Body of pancreas (tissue), 4 donors: ENCODE measurements at places on chromosomes 16 and 17. TPM values are rescaled to one million over a fixed set of nuclear protein-coding genes. Genes with fewer than 3 reads are reported as not detected.

Gene CLEC3A
- total RNA-seq = not detected

- no peak for DNase-seq
These were observed 41.5 kb upstream of the TOM1L1 start for GRCh38 chr17:54859187-54859586.

DNA sequence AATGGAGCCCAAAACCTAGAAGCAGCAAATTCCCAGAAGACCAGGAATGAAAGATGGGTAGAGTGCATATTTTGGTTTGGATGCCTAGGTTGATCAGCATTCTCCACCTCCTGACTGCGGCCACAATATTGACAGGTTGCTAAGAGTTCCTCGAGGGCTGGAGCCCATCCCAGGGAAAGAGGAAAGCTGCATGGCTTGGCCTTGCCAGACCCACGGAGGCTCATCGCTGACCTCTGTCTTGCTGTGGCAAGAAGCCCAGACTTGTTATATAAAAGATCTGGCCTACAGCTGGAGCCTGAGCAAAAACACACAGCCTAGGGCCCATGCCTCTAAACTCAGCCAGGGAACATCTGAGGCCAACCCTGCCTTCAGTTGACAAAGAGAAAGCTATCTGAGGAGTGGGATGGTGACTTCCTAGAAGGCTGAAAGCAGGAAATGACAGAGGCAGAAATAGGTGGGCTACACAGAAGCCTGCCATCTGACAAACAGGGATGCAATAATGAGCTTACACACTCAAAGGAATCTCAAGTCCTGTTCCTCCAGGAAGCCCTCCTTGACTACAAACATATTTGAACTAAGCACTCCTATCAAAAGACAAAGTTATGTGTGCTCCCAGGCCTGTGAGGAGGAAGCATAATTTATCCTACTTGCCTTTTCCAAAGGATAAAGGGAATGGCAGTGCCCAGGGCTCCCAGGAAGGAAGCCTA is 22.5 kb upstream of the SLC35B1 start:
- peak; percentile 87 for DNase-seq

Gene MPP2
- total RNA-seq = 2.6 TPM

Gene GPR139
- total RNA-seq = not detected

GRCh38 chr17:1977583-1978395 is 47.3 kb downstream of the RTN4RL1 start:
- DNase-seq = no peak

DNA sequence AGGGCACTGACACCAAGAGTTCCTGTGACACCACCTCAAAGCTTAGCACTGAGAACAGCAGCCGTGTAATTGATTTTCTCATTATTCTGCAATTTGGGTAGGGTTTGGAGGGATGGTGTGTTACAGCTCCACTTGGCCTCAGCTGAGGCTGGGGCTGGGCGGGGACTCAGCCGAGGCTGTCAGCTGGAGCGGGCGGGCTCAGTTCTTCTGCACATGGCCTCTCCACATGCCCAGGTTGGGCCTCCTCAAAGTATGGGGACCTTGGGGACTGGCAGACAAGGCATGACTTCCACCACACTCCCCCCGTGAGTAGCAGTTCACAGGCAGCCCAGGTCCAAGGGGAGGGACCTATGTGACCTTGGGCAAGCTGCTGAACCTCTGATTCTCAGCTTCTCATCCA is 171.5 kb downstream of the IRF8 start:
- DNase-seq = no peak

DNA sequence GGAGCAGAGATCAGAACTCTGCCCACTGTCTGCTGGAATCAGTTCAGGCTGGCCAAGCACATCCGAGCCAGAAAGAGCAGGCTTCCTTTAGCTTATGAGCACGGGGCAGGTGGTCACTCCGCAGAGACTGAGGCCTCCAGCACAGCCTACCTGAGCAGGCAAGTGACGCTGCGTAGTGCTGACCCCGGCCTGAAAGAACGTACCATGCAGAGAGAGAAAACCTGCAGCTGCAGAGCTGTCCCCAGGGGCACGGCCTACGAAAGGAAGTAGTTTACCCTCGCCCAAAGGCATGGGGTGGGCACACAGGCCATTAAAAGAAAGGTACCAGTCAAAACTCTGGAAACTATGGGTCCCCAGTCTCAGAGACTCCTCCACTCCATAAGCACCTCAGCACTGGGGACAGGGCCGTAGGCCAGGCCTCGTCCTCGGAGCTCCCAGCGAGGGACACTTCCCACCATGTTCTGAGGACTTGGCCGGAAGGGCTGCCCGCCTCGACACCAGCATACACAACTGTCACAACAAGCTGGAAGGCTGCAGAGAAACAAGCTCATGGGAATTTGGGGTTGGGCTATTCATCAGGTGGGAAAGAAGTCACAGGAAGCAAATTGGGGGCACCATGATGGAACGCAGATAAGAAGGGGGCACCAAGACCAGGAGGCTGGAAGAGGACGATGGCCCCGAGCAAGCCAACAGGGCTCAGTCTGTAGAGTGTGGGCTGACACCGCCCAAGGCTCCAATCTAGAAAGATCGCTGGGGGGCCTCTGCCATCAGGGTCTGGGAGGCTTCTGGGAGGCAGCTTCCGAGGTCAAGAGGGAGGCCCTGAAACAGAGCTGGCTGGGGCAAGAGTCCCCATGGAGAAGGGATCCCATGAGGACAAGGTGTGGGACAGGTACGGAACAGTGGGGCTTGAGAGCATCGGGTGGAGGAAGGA is 21.2 kb downstream of the MEAK7 start:
- DNase-seq = no peak

DNA sequence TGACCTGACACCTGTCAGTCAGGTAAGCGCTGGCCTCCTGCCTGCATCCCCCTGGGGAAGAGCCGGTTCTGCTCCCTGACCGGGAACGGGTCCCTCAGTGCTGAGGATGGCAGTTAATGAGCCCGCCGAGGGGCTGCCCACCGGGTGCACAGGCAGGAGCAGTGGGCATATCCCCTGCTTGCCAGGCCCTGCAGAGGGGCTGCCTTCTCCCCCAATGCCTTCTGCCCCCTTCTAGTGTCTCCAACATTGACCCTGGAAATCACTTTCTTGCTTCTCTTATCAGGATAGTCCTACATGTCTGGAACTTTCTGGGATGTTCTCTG is 388.5 kb downstream of the SEC14L1 start:
- no peak for DNase-seq

- no peak for DNase-seq
These were observed 95.6 kb downstream of the SALL1 start for GRCh38 chr16:51055434-51055833.

Gene CDH1
- 95.3 TPM for total RNA-seq

Gene PRSS21
- 1.6 TPM for total RNA-seq

- peak; percentile 70 for DNase-seq
These were observed 441 bp downstream of the CMTM4 start for GRCh38 chr16:66695935-66696668.

DNA sequence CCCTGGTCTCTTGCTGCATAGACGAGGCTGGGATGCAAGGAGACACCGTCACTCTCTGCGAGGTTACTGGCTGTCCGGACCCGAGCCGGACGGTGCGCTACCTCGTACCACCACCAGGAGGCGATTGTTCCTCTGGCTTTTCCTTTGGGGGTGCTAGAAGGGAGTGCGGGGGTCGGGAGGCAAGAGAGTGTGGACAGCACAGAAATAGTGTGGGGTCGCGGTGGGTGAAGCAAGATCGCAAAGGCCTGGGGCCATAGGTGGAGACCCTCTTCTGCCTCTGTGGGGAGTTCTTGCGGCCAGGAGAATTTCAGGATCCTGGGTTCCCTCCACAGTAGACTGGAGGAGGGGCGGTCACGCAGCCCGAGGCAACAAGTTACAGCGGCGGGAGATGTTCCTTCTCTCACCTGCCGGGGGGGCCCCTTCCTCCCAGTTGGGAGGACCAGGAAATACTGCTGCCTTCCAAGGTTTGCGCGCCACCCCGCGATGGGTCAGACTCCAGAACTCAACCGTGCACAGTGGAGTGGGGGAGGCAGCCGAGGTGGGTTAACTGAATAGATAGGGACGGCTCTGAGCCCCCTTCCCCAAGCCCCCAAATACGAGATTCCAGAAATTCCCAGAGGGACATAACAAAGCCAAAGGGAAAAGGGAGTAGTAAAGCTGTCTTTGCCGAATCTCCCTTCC is 6.9 kb downstream of the PHOSPHO1 start:
- peak; percentile 36 for DNase-seq

DNA sequence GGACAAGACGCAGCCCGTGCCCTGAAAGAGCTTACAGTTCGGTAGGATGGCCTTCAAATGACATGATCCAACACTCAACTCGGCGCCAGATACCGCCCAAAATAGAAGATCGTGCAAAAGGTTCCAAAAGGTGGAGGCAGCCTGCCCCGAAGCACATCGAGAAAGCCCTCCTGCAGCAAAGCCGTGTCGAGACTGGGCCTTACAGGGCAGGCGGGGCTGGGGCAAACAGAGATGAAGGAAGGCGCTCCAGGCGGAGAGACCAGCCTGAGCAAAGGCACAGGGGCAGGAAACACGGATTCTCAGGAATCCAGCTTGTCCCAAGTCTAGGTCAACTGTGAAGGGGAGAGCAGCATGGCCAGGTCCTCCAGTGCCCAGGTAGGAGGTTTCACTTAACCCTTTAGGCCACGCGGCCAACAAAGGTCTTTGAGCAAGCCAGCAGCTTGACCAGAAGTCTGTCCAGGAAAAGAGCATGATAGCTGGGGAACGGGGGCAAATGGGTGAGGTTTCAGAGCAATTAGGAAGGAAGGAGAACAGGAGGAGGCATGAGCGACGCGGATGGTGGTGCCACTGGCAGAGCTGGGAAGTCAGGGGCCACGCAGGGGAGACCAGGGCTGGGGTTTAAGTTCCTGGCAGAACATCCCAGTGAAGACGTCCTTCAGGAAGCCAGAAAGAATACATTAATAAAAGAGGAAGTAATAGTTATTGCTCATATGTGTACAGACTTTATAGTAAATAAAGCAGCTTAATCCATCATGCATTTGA is 21.2 kb upstream of the EIF1 start:
- DNase-seq = no peak
